ENCODE measurements at places on chromosomes 2 and 18.

DNA sequence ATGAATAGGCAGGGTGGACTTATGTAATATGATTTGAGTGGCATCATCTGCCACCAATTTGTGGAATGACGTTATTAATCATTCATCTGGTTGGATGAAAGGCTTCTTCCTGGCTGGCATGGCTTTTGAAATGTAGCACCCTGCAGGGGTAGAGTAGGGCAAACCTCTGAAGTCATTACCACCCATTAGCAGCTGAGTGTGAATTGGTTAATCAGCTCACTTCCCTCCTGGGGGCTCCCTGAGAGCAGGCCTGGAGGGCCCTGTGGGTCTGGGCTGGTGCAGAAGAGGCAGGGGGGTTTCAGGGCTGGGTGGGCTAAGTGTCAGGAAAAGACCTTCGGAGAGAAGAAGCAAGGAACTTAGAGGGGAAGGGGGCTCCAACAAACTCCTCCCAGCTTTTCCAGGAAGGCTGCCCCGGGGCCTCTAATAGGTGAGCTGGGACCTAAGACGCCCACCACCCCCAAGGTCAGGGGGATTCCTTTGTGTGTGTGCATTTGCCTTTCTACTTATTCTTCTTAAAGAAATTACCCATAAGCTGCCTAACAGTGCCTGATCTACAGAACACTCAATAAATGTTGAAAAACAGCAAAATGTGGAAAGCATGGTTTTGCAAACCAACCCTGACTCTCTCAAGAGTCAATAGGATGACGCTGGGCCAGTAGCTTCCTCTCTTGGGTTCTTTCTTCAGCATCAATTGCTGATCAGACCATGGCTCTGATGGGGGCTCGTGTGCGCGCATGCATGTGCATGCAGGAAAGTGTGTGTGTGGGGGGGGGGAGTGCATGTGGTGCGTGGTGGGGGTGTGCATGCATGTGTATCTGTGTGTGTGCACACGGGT is 49.7 kb upstream of the ZNF516 start:
- no peak for DNase-seq

DNA sequence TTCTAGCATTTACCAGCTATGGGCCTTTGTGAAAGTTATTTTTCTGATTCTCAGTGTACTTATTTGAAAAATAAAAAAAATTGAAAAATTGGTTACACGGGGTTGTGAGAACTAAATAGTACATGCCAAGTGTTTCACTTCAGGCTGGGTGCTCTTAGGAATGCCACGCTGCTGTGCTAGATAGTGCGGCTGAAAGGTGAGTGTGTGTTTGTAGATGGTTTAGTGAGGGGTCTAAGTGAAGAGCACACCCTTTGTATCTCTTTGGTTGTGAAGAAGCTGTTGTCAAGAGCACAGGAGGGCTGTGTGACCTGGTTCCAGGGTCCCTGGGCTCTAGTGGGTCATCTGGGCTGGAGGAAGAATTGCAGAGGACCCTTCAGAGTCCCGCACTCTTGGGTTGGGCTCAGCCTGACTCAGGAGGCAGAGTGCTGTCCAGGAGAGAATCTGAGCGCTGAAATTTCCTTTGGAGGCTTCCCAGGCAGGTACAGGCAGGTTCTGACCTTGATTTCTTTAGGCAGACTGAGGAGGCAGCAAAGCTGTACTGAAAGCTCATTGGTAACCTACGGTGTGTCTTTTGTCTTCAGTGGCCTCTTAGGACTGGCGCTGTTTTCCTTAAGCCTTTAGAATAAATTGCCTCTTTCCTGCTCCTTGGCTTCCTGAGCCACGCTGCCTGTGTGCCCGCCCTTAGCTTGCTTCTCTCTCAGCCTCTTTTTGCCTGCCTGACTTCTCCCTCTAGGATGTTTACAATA is 44.4 kb downstream of the MAP4K4 start:
- DNase-seq: no peak

DNA sequence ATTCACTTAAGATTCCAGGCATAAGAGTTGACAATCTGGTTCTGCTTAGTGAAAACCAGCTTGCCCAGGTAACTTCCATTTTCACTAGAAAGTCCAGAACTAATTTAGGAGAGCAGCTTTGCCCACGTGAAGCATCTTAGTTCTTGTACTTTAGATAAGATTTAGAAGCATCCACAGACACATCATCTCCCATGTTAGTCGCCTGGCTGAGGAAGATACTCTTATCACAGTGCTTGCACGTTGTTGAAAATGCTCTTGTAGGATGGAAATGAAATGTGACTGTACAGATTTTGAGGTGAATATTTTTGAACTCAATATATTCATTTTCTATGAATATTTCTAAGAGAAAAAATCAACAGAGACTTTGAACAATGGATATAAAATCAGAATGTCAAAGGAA is 159.7 kb downstream of the SOCS6 start:
- no peak for DNase-seq

- no peak for DNase-seq
Observed at GRCh38 chr2:184729581-184729980, 131.3 kb downstream of the ZNF804A start.

- DNase-seq: no peak
Observed at GRCh38 chr2:111025288-111025687, 95.4 kb upstream of the BCL2L11 start.

- DNase-seq: no peak
Observed at GRCh38 chr2:10876394-10876793, 35.3 kb upstream of the KCNF1 start.

DNA sequence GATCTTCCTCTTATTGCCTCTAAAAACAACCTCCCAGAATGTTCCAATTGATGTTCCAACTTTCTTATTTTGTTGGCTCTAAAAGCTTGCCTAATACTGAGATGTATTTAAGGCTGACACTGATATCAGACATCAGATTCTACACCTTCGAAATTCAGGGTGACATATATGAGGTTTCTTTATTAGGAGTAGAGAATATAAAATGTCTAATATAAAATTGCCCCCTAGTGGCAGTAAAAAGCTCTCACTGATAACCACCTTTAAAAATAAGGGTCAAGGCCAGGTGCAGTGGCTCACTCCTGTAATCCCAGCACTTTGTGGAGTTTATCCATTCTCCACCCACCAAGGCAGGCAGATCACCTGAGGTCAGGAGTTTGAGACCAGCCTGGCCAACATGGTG is 789.7 kb upstream of the SLC39A10 start:
- no peak for DNase-seq

DNA sequence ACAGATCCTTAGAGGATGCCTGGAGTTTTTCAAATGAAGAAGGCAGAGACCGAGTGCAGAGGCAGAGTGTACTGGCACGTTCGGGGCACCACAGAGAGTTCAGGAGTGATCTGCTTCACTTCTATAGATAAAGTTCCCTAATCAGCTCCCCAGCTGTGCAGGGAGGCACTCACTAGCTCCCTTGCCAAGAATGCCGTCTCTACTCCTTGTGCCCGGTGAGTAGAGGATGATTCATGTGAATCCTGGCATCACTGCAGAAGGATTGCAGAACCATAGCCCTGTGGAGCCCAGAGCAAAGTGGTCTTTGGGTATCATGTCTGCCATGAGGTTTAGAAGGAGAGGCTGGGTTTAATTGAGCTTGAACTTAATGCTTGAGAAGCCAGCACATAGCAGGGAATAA is 510.1 kb upstream of the RAB6C start:
- no peak for DNase-seq

GRCh38 chr2:17309181-17309580 is 209.1 kb downstream of the RAD51AP2 start:
- DNase-seq: no peak

GRCh38 chr2:172231508-172231907 is 128.8 kb upstream of the DLX2 start:
- DNase-seq: no peak

DNA sequence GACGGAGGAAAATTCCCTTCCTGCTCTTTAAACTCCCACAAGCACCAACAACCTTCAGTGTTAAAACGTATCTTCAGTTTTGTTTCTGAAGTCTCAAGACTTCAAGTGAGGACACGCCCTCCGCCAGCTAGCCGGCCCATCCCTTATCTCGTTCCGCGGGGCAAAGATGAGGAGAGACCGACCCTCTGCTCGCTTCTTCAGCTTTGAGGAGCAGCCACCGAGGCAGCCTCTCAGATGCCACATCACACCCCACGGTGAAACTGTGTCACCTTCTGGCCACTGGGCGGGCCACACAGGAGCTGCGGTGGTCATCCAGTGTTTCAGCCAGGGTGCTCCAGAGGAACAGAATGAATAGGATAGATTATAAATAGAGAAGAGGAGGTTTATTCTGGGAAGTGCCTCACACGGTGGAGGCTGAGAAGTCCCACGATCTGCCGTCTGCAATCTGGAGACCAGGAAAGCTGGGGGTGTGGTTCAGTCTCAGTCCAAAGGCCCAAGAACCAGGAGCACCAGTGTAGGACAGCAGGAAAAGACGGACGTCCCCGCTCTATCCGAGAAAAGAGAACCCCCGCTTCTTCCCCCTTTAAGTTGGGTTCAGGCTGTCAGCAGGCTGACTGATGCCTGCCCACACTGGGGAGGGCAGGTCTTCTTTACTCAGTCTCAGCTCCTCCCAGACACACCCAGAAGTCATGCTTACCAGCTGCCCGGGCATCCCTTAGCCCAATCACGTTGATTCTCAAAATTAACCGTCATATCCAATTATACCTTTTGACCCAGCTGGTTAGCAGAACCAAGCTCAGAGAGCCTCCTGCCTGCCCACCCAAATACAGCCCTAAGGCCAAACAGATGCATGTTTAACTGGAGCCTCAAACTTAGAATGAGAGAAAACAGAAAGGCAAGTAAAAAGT is 399.7 kb upstream of the ID2 start:
- no peak for DNase-seq

DNA sequence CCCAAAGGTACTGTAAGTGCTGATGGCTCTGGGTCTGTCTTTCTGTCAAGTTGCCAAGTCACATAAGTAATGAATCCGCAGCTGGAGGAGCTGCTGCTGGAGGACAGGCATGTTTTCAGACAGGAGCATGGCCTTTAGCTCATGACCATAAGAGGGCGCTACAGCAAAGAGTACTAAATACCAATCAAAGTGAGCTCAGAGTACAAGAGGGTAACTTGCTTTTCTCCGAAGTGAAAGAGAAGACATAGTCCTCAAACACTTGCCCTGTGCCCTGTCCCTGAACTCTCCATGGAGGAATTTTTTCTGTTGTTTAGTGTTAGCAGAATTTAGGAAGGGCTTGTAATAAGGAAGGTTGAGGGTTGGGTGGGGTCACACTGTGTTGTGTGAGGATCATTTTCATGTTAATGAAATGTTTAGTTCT is 58.0 kb upstream of the EML6 start:
- peak; percentile 47 for DNase-seq

GRCh38 chr2:45445037-45445436 is 166.0 kb downstream of the SRBD1 start:
- no peak for DNase-seq

DNA sequence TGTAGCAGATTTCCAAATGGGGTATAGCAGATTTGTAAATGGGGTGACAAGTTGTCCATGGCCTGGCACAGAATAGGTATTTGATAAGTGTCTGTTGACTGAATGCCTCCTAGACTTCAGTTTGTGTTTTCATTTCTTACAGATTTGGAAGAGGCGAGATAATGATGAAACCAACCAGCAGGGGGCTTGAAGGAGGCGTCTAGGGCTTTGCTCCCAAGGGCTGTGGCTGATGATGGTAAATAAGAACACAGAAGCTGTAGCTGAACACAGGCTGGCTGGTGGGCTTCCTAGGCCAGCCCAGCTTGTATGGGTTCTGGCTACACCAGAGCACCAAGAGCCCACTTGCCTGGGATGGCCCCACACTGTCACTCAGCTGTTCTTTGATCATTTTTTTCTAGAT is 19.4 kb downstream of the SFTPB start:
- no peak for DNase-seq

- DNase-seq: no peak
Observed at GRCh38 chr18:46424898-46425297, 232.1 kb downstream of the LOXHD1 start.

GRCh38 chr2:233760043-233760442 is at the start of gene UGT1A1:
TSS of gene UGT1A1 (plus strand) at chr2:233760270. CDS start at chr2:233760288, 18 bp downstream.
- DNase-seq: no peak

DNA sequence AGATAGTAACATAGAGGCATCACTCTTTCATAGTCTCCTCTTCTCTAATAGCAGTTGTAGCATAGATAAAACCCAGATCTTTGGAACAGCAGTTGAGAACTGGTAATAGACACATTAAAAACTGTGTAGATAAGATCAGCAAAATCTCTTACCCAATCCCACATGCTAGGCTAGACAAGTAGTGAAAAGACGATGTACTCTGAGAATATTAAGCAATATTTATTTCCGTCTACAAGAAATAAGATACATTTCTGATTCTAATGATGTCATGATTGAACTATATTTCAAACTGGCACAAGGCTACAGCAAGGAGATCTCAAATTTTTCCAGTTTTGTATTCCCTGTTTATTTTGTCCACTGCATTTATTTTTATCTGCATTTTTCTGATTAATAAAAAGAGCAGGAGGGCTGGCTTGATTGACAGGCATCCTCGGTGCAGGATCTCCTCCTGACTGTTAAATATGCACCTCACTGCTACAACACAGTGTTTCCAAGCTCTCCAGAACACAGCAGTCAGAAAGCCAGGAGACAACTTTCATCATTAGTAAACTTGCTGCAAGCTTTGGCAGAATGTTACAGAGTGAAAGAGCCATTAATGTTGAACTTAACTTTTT is 73.3 kb upstream of the ATIC start:
- no peak for DNase-seq

DNA sequence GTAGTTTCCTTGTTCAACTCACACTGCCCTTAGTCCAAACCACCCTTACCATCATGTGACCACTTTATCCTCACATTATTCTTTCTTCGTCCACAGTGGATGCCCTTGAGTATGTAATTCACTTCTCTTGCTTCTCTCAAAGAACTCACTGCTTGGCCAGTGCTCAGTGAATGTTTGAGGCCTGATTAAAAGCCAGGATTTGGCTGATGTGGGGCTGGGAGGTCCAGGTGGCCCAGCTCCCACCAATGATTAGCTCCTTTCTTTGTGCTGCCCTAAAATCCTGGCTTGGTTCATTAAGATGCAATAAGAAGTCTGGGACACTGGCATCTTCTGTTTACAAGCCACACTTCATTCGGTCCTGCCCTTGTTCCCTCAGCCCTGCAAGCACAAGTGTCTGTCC is 97.8 kb upstream of the CELF4 start:
- DNase-seq: no peak

- DNase-seq: no peak
Observed at GRCh38 chr2:12251121-12251520, 465.6 kb upstream of the TRIB2 start.

DNA sequence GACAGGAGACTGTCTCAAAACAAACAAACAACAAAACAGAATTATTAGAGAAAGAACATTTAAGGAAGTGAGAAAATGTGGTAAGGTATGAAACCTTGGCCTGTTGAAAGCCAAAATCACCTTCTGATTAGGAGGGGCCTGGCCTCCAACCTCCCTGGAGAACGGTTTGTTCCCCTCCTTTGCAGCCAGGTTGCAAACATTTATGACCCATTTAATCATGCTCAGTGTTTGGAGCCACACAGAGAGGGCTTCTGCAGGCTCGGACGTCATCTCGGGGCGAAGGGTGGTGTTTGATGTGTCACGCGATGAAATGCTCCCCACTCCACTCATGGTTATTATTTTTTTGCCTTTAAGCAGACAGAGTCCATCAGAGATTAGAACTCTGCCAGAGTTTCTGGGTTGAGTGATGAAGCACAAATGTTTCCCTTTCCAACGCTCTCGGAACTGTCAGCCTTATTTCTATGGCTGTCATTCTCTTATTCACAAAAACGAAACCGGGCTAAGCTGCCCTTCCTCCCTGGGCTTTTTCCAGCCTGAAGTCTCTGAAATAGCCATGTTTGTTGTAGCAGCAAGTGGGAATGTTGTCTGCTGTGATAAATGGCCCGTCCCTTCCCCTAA is 33.6 kb upstream of the ROCK2 start:
- no peak for DNase-seq

GRCh38 chr2:173196080-173196479 is 120.4 kb downstream of the MAP3K20 start:
- DNase-seq: no peak

GRCh38 chr2:98759338-98759737 is 28.4 kb upstream of the MGAT4A start:
- DNase-seq: no peak

All from T-helper 1 cell (primary cell).